ENCODE measurements at places on chromosomes 3 and 15. TPM values are rescaled to one million over a fixed set of nuclear protein-coding genes. Genes with fewer than 3 reads are reported as not detected.

KLHL6 gene
- 30.9 TPM for total RNA-seq

ADCY5 gene
- not detected for total RNA-seq

- peaks cover 5% of the 10 kb centered on the region for H3K36me3 ChIP-seq
- H3K27me3 ChIP-seq: peaks cover under 1% of the 10 kb centered on the region
- H3K4me1 ChIP-seq: peaks cover 11% of the 10 kb centered on the region
- H3K4me3 ChIP-seq: peak overlapping the region; percentile 62
- H3K27ac ChIP-seq: peak overlapping the region; percentile 86
Observed at GRCh38 chr15:67945951-67946700, 106.3 kb upstream of the RNU6-1 start.

- peaks cover under 1% of the 10 kb centered on the region for H3K36me3 ChIP-seq
- H3K27me3 ChIP-seq: no peaks in the 10 kb centered on the region
- peak; percentile 78 for DNase-seq
- H3K27ac ChIP-seq: peak overlapping the region; percentile 45
- peaks cover 22% of the 10 kb centered on the region for H3K4me1 ChIP-seq
- H3K4me3 ChIP-seq: no peak overlapping the region
Observed at GRCh38 chr3:39378088-39378487, 5.1 kb upstream of the SLC25A38 start.

SAMD7 gene
- not detected for total RNA-seq

- H3K27me3 ChIP-seq: peaks cover 65% of the 10 kb centered on the region
- no peak overlapping the region for H3K4me3 ChIP-seq
- no peak for DNase-seq
- H3K27ac ChIP-seq: no peak overlapping the region
- H3K4me1 ChIP-seq: peaks cover 10% of the 10 kb centered on the region
- no peaks in the 10 kb centered on the region for H3K36me3 ChIP-seq
Observed at GRCh38 chr15:89495638-89496145, 691 bp downstream of the RHCG start.

DNA sequence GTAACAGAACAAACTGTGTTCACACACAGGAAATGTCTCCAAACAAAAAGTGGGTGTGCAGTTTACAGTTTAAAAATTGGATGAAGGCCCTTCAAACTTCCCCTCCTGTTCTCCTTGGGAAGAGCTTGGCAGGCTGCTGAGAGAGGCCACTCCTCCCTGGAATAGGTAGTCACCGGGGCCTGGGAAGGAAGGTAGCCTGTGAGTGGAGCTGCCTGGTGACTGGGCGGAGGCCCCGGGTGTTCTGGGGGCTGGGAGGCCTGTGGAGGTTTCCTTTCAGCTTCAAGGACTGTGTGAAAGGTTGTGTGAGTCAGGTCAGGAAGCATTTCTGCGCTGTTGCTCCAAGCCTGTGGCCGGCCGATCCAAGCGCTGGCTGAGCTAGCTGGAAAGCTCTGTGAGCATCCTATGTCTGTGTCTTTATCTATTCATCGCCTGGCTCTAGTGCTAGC is 14.1 kb downstream of the SLCO3A1 start:
- no peak for DNase-seq
- H3K4me3 ChIP-seq: no peak overlapping the region
- H3K27me3 ChIP-seq: peaks cover 2% of the 10 kb centered on the region

- H3K36me3 ChIP-seq: no peaks in the 10 kb centered on the region
- H3K27me3 ChIP-seq: peaks cover 36% of the 10 kb centered on the region
- H3K4me1 ChIP-seq: peaks cover 24% of the 10 kb centered on the region
- no peak overlapping the region for H3K27ac ChIP-seq
- no peak overlapping the region for H3K4me3 ChIP-seq
Observed at GRCh38 chr15:70435369-70435768, 328.0 kb downstream of the UACA start.

GRCh38 chr15:87633525-87633924 is 623.0 kb downstream of the NTRK3 start:
- no peak for DNase-seq
- H3K36me3 ChIP-seq: no peaks in the 10 kb centered on the region
- H3K27ac ChIP-seq: no peak overlapping the region
- no peak overlapping the region for H3K4me3 ChIP-seq
